Effector CD4-positive, alpha-beta T cell (primary cell): ENCODE measurements at places on chromosomes 12 and 14.

DNA sequence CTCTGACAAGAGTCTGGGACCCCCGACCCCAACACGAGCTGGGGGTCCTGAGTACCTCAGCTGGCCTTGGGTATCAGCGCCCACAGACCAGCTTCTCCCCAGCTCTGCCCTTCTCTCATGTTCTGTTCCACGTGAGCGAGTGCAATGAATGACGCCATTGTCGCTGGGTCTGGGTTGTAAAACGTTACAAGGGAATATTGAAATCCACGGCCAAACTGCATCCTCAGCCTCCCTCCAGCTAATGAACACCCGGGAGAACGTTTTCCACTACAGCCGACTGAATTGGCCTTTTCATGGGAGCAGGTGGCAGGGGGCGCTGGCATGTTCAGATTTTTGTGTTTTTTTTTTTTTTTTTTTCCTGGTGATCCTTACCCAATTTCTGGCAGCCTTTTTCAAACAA lies 34.7 kb downstream of the TBX5 start:
- DNase-seq: no peak

GRCh38 chr12:47067176-47067575 lies 12.2 kb upstream of the PCED1B start:
- no peak for DNase-seq

DNA sequence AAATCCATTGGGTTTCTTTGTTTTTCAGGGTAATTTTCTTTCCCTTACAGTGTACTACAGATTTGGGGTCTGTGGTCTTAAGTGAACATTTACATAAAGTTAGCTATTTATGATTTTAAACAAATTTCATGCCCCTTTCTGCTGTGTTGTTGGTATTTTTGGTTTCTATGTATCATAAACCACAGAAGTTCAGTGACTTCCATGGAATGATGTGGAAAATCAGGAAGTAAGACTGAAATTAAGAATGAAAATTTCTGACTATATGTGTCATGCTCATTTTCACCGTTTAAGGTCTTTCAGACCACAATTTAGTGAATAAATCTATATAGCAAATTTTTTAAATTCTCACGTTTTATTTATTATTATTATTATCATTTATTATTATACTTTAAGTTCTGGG lies 31.7 kb downstream of the ETV6 start:
- no peak for DNase-seq

- DNase-seq: peak; percentile 44
These were observed at the start of gene ADSS1 for GRCh38 chr14:104723651-104724406. ADSS1 (plus strand) TSS chr14:104724229; CDS start chr14:104724271, 42 bp downstream.

GRCh38 chr12:68236421-68237059 lies 10.9 kb upstream of the IL26 start:
- DNase-seq: no peak

DNA sequence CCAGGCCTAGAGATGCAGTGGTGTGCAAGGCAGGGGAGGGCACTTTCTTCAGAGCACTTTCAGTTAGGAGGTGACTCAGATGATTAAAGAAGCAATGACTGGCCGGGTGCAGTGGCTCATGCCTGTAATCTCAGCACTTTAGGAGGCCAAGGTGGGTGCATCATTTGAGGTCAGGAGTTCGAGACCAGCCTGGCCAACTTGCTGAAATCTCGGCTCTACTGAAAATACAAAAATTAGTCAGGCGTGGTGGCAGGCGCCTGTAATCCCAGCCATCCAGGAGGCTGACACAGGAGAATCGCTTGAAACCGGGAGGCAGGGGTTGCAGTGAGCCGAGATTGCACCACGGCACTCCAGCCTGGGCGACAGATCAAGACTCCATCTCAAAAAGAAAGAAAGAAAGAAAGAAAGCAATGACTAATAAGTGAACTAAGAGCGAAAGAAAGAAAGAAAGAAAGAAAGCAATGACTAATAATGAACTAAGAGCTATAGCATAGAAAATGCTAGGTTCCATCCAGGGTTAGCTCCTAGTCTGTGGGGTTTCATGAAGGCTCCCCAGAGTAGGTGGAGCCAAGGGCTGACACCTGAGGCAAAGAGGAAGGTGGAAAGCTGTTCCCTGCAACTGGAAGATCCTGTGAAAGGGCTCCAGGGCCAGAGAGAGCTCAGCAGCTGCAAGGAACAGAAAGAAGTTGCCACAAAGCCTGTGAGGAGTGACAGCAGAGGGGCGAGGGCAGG lies 334.5 kb downstream of the CACNA1C start:
- no peak for DNase-seq

DNA sequence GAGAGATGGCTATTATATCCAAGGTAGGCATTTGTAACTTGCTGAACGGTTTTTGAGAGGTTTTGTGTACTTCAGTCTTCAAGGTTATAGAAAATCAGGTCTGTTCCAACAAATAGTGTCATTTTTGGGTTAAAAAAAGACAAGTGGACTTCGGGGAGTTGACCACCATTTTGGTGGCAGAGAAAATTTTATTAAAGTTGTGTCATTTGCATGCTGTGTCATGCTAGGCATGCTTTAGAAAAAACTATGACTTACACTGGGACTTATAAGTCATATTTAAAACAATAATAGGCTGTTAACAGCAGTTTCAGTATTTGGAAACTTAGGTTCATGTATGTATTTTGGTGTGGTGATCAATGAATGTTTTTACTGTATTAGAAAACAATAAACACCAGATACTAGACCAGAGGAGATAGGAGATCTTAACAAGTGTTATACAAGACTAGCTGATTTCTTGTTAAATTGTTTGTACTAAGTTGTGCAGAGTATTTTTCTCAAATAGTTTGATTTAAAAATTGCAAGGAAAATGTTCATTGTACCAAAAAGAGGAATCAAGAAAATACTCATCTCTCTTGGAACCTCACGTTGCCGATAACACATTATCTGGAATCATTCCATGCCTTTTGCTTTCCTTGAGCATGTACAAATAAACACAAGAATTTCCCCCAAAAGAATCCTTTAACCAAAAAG lies 1.4 kb downstream of the RAN start:
- DNase-seq: no peak

DNA sequence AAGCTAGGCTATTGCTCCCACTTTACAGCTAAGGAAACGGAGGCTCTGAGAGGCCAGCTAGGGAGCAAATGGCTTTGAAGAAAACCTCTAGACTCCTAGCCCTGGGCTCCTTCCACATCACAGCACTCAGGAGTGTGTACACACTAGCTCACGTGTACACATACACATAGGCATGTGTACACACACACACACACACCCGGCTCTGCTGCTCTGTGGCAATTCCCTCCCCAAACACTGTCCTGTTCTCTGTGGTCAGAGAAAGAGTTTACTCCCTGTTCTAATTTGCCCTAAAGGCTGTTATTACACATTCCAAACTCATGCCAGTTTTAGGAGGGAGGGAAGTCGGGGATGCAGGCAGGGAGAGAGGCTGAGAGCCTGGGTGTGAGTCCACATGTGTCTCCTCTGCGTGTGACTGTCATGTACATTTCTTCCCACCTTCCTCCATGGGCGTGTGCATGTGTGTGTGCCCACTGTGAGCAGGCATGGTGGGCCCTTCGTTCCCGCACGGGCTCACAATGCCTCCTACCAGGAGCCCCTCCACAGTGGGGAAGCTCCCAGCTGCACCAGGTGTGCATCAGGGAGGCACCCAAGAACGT lies 14.2 kb downstream of the TRPV4 start:
- no peak for DNase-seq

DNA sequence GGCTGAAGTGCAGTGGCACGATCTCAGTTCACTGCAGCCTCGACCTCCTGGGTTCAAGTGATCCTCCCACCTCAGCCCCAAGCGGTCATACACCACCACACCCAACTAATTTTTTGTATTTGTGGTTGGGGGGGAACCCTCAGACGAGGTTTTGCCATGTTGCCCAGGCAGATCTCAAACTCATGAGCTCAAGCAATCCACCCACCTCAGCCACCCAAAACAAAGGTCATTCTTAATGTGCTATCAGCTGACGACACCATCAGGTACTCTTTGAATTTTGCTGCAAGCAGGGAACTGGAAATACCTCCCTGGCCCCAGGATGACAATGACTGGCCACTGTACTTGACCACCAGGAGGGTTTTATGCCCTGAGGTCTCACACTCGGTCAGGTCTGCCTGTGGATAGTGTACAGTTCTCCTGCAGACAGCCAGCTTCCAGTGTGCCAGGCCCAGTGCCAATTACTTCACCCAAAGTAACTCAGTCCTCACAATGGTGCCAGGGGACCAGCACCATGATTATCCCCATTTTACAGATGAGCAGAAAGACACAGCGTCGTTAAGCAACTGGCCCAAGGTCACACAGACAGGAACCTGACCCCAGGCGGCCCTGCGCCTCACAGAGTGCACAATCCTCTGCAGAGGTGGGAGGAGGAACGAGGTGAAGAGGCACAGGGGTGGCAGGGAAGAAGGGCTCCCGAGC lies 42.9 kb downstream of the ITPK1 start:
- DNase-seq: no peak

- DNase-seq: no peak
These were observed 91.8 kb downstream of the ESRRB start for GRCh38 chr14:76467711-76468155.
